ENCODE measurements at places on chromosomes 2 and 18.

- DNase-seq, result no peak
Observed at GRCh38 chr18:50877545-50878265, 1.2 kb upstream of the ME2 start.

DNA sequence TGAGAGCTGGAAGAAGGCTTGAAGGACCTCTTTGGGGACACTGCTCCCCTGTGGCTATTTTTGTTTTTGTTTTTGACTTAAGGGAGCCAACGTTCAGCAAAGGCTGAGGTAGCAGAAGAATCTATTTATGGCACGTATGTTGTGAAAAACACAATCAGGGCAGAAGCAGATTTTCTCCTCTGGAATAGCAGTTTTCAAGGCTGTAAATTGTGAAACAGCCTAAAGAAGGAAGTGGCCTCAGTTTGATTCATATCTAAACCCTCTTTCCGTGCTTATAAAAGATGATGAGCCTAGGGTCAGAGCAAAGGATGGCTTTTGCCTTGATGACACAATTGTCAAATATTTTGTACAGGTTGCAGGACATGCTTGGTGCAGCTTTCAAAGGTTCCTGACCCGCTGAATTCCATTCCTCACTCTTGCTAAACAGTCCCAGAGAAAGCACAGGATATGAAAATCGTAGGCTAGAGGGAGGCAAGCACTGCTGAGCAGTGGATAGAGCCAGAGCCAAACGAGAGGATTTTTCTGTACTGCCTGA lies 106.2 kb upstream of the DLX2 start:
- no peak for DNase-seq

DNA sequence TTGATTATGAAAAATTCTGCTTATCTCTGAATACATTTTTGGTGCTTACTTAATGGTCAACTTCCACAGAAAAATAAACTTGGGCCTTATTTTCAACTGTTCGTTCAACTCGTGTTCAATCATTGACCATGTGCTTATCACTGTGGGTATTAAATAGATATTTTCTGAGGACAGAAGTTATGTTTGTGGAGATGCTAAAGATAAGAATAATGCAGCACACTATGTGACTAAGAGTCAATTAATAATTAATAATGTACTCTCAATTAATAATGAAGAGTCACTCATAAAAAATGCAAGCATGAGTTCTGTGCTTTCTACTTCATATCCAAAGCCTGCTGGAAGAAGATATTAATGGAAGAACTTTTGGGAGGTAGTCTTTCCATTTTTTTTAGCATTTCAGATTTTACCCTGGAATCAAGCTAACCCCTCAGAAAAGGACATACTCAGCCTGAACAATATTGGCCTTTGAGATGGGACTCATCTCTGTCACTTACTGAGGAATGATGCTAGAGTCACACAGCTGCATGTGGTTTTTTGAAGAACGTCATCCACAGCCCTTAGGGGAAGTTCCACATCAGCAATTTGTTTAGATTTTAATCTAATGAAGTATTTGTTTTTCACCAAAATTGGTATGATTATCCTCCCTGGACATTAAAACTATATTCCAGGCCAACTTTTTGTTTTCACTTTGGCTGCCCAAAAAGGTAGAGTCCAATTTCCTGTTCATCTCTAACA lies 191.9 kb upstream of the CRIM1 start:
- DNase-seq, result no peak

DNA sequence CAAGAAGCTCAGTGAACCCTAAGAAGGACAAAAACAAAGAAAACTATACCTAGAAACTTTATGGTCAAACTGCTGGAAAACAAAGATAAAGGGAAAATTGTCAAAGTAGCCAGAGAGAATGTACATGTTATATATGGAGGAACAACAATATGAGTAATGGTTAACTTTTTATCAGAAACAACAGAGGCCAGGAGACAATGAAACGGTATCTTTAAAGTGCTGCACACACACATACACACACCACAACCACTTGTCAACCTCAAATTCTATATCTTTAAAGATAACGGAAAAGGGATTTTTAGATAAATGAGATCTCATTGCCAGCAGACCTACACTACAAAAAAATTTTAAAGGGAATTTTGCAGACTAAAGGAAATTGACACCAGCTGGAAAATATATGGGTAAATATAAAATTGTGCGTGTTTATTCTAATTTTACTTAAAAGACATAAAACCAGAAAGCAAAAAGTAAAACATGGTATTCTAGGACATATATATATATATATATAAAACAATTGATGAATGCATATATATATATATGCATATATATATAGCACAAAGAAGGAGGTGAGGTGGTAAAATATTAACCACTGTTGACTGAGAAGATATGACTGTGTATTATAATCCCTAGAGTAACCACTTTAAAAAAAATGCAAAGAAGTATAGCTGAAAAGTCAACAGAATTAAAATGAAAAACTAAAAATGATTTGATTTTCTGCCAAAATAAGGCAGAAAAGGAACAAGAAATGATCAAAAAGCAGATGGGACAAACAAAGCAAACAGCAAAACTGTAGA lies 172.0 kb downstream of the SRBD1 start:
- no peak for DNase-seq

DNA sequence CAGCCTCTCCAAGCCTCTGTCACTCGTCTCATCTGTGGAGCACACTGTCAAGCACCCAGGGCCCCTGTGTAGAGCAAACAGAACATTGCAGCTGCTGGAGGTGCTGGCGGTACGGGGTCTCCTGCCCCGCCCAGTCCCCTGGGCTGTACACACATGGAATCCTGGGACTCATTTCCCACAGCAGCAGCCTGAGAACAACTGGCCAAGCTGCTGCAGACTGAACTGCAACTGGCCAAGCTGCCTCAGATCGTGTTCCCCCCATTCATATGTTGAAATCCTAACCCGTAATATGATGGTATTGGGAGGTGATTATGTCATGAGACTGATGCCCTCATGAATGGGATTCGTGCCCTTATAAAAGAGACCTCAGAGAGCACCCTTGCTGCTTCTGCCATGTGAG lies 130.5 kb downstream of the NCK2 start:
- DNase-seq, result no peak

GRCh38 chr18:50138181-50139064 lies 56.5 kb downstream of the MYO5B start:
- DNase-seq, result no peak

DNA sequence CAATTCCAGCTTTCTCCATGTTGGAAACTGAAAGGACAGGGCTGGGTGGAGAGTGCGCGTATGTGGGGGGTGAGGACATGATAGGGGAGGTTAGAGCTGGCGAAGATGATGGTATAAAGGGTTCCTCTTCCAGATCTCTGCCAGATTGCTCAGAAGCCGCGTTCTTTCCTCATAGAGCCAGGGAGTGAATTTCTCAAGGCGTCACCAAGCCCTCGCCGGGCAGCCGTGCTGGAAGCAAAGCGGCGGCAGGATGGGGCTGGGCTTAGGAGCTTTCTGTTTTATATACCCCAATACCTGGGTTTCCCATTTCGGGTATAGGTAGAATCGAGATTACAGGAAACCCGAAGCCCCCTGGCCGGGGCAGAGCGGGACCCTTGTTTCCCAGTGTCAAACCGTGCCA lies 43.8 kb downstream of the DDX18 start:
- no peak for DNase-seq

GRCh38 chr2:203591642-203592041 lies 56.5 kb upstream of the RAPH1 start:
- no peak for DNase-seq

- DNase-seq, result no peak
Observed at GRCh38 chr18:67310826-67311225, 205.7 kb downstream of the DSEL start.
